Activated CD4-positive, alpha-beta memory T cell treated with anti-CD3 and anti-CD28 coated beads, Interleukin-2, amount 10 ng/mL, durations not matched to agents 7 days and 5 days (primary cell): ENCODE measurements at places on chromosomes 5 and 9. TPM values are rescaled to one million over a fixed set of nuclear protein-coding genes. Genes with fewer than 3 reads are reported as not detected.
A peak's percentile ranks its signal among the peaks of the same experiment; 100 is the strongest.

The RPL35 gene
- total RNA-seq, result 1,317 TPM

GRCh38 chr9:85898332-85898731 is 42.6 kb upstream of the NAA35 start:
- no peak for DNase-seq

The PCDHGA12 gene
- total RNA-seq, result not detected

GRCh38 chr5:113212244-113212920 is 222.4 kb downstream of the TSSK1B start:
- DNase-seq, result no peak

GRCh38 chr5:34059977-34060376 is 17.0 kb upstream of the C1QTNF3 start:
- no peak for DNase-seq

- no peak for DNase-seq
These were observed 38.6 kb downstream of the TGFBI start for GRCh38 chr5:136067422-136067821.

GRCh38 chr5:169861433-169861832 is 118.9 kb downstream of the INSYN2B start:
- DNase-seq, result no peak

DNA sequence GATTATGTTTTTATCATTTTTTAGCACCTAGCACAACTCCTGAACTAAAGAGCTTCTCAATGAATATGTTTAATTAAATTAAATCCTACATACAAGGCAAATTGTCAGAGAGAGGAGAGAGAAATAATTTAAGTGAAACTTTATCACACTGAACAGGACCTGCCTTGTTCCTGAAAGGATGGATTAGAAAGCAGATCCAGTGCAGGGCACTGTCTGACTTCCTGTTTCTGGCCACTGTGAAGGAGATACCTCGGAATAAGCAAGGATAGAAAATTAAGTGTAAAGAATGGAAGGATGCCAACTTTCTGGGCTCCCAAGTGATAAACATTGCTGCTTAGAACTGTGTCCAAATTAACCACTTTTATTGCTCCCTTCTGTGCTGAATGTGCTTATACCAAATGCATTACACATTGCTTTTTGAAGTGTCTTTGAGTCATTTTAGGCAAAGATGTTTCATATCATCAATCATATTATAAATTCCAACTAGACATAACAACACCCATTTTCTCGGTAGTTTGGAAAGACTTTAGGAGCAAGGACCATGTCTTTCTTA is 89.1 kb upstream of the SPDL1 start:
- no peak for DNase-seq

DNA sequence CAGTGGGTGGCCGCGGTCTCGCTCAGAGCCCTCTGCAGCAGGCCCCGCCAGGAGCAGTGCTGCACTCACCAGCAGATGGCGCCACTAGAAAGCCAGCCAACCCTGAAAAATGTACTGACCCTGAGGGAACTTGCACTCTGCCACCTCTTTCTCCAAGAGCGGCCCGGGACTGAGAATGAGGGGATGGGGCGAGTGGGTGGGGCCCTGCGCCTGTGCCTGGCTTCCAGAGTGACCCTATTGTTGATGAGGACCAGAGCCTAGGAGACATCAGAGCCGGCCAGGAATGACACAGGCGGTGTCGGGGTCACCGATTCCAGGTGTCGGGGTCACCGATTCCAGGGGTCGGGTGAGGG is 2.9 kb upstream of the IL17B start:
- peak; percentile 75 for DNase-seq

The GPX3 gene
- not detected for total RNA-seq

- DNase-seq, result no peak
These were observed 84.5 kb downstream of the FOXD1 start for GRCh38 chr5:73363911-73364730.

DNA sequence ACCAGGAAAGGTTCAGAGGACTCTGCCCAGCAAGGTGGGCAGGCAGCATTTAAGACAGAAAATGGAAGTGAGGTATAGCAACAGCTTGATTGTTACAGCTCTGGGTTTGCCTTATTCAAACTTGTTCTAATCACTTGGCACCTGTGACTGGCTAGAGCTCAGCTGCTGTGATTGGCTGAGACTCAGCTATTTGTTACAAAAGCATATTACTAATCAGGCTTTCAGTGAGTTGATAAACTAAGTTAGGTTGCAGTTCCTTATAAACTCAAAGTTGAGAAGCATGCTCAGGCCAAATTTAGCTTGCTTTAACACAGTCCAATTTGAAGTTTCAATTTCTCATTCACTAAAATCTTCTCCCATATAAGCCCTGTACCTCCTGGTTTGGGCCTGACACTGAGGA is 56.3 kb downstream of the GDA start:
- DNase-seq, result no peak

DNA sequence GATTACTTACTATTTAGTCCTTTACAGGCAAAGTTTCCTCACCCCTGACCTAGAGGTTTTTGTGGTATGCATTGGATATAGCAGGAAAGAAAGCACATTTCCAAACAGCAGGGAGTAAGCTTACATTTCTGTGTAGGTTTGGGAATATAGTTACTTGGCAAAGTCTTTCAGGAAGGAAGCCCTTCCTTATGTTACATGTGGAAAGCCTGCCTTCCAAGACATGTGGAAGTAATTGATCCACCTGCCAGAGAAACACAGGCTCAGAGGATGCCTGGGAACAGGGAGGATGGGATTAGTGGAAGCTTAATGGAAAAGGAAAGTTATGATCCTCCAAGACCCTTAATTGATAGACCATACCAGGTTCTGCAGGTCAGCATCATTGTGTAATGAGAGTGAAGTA is 87.3 kb upstream of the PPP1R2B start:
- DNase-seq, result no peak

GRCh38 chr9:7640231-7640630 is 159.3 kb downstream of the DMAC1 start:
- no peak for DNase-seq

GRCh38 chr5:105544300-105544699 is 1981.7 kb upstream of the NUDT12 start:
- DNase-seq, result no peak

The GFRA3 gene
- not detected for total RNA-seq

DNA sequence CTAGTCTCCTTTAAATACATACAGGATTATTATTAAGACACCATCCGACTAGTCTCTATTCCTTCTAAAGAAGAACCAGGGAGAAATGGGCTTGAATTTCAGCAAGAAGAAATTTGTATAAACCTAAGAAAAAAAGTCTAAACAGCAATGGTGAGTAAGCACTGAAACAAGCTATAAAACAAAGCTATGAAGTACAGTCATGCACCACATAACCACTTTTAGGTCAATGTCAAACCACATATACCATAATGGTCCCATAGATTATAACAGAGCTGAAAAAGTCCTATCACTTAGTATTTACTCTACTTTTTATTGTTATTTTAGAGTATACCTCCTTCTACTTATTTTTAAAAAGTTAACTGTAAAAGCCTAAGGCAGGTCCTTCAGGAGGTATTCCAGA is 102.0 kb upstream of the NFIB start:
- DNase-seq, result no peak

GRCh38 chr5:134113902-134114875 is at the start of gene TCF7:
TCF7 (plus strand) TSS chr5:134114681; CDS start chr5:134114907, 226 bp downstream.
- peak; percentile 76 for DNase-seq

DNA sequence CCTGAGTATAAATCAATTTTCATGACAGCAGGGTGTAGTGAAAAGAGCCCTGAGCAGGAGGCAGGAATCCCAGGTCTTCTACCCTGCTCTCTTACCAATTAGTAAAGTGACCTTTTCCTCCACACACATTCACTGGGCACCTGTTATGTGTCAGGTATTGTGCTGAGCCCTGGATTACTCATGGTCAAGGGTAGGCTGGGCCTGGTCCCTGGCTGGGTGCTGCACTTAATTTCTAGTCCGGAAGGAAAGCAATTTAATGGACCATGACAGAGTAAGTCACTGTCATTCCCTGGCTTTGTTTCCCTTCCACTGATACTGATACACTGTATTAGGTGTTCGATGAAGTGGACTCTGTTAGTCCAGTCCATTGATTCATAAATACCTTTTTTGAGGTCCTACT is 29.1 kb upstream of the BRINP1 start:
- DNase-seq, result no peak

DNA sequence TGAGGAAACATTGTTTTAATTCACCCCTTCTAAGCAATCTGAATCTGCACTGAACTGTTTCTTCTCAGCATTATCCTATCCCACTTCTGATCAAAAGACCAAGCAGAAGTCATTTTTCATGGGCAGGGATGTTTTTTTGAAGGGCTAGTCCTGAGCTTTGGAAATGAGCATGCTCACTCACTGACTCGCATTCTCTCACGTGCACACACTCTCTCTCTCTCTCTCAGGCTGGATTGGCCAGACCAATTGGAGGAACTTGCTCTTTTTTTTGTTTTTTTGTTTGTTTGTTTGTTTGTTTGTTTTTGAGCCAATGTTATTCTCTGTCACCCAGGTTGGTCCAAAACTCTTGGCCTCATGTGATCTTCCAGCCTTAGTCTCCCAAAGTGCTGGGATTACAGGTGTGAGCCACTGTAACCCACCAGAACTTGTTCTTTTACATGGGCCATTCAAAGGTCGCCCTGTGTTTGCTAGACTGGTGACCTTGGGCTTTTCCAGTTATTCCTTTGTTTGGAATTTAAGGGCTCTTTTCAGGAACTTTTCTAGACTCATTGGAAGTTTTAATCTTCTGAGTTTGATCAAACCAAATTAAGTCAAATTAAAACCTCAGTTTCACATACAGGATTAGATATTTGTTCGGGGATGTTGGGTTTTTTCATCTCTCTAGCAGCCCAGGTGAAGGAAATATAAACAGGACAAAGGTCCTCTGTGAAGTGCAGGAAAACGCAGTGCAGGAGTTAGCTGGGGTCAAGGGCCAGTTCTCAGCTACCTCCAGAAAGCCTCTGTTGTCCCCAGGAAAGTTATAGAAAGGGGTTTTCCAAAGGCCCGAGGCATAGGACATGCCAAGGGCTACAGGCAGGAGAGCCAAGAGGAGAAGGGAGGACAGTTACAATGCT is 13.1 kb downstream of the FAXDC2 start:
- DNase-seq, result no peak

The DOCK8 gene
- total RNA-seq, result 370 TPM

DNA sequence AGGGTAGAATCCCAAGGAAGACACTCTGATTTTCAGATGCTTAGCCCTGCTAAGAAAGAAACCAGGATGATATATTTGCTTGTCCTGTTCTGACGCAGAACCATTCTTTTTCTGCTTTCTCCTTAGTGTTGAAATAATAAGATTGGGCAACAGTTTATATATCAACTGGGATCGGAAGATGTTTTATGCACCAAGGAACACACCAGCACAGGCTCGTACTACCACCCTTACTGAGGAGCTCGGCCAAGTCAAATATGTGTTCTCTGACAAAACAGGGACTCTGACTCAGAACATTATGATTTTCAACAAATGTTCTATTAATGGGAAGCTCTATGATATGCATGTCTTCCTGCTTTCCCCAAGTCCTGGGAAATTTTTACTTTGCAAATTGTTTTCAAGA is 19.0 kb upstream of the RUSC2 start:
- no peak for DNase-seq

GRCh38 chr5:148928141-148928540 is 101.7 kb downstream of the ADRB2 start:
- DNase-seq, result no peak

GRCh38 chr9:34991607-34992375 is 2.2 kb downstream of the DNAJB5 start:
- DNase-seq, result no peak

DNA sequence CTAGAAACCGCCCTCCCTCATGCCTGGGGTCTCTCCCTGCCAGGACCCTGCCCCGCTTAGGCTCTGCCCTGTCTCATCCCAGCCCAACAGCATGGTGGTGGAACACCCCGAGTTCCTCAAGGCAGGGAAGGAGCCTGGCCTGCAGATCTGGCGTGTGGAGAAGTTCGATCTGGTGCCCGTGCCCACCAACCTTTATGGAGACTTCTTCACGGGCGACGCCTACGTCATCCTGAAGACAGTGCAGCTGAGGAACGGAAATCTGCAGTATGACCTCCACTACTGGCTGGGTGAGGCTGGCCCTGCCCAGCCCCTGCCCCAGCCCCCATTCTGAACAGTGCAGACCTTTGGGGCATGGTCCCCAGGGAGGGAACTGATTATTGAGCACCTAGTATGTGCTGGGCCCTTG is 33.9 kb downstream of the GSN start:
- no peak for DNase-seq

The SAXO1 gene
- not detected for total RNA-seq

GRCh38 chr9:28031521-28032267 is 458.4 kb upstream of the C9orf72 start:
- DNase-seq, result no peak

The PCDHGB7 gene
- total RNA-seq, result not detected

DNA sequence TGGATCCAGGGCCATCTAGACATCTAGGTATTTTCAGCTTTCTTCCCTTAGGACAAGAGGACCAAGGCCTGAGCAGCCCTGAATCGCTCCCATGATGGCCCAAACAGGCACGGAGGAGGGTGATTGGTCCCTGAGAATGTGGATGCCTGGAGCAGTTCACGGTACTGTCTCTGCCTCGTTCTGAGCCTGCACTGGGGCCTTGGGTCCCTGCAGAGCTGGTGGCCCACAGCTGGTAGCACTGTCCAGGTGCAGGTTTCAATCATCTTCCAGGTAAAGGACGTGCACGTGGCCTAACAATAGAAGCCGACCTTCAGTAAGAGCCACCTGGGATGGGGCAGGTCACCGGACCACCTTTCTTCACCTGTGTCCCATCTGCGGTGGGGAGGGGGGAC is 19.4 kb upstream of the FCN1 start:
- DNase-seq, result no peak

The FOXI1 gene
- not detected for total RNA-seq

DNA sequence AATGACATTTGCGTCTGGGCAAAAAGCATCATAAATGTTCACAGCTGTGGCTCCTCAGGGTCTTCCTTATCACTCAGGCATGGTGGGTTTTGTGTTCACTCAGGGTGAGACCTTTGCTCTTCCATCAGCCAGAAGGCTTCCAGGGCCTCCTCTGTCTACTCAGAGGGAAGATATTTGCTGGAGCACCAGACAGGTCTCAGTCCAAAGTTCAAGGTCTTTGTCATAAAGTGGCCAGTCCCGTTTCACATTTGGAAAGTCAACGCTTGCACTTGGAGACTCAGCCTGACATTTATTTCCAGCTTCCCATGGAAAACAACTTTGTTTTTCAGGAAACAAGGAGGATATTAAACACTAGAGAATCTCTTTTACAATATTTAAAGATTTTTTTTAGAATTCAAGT is 12.2 kb upstream of the CARTPT start:
- no peak for DNase-seq

The WDR31 gene
- 1.4 TPM for total RNA-seq

The CCDC192 gene
- not detected for total RNA-seq

GRCh38 chr9:95250462-95251221 is 66.9 kb downstream of the FANCC start:
- no peak for DNase-seq

The SLIT3 gene
- not detected for total RNA-seq

DNA sequence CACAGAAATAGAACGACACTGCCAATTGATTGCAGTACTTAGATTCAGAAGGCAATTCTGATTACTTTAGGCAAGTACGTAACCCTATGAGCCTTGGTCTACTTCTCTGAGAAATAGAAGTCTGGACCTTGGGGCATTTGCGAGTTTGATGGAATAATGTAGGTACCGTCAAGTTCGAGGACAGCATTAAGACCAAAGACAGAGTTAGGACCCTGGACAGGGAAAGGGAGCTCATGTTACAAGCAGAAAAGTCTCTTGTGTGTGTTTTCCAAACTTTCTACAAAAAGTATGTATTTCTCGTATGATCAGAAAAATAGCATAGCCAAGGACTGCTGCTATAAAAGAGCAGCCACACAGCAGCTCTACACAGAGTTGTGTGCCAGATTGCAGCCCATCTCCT is 20.1 kb downstream of the CCDC180 start:
- no peak for DNase-seq
